Nucleus accumbens (tissue), 56 donors: ENCODE measurements at places on chromosomes 4 and X.

GRCh38 chr4:118270492-118270891 is 82.3 kb downstream of the PRSS12 start:
- DNase-seq, result no peak

DNA sequence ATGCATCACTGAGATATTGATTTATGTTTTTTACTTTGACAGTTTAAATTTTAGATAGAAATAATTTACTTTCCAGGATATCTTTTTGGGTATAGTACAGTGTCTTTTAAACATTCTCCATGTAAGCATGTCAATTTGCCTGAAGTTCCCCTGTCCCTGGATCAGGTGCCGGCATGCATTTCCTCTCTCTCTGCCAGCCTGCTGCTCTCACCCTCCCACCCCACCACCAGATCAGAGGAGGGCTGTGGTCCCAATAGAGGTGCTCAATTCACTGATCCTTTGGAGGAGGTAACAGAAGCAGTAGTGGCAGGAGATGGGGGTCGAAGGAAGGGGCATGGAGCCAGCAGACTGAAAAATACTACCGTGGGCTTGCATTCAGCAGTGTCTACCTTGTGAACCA is 28.3 kb upstream of the DSPP start:
- no peak for DNase-seq

GRCh38 chrX:39782276-39782675 is 315.5 kb downstream of the BCOR start:
- no peak for DNase-seq

- DNase-seq, result no peak
Measured at GRCh38 chr4:123640271-123640670, 243.7 kb downstream of the SPRY1 start.

DNA sequence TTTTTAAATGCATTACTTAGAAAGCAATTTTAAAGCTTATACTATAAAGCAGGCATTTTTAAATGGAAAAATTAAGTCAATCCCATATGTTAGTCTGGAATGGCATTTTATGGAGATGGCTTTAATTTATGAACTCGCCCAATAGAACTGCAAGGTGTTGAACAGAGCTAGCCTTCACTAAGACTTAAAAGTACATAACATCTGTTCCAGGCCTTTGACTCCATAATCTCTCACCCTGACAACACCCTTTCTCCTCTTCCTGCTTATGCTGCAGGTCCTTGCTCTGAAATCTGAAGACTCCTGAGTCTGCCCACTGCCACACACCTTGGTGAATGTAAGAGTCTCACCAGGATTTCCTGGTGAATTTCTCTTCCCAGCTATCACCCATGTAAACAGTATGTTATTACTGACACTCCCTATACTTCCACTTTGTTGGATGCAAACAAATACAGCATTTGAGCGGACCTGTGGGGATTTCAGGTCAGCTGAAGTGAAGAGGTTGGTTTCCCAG is 17.7 kb upstream of the SLC39A8 start:
- DNase-seq, result no peak

GRCh38 chr4:23311983-23312382 is 577.9 kb downstream of the PPARGC1A start:
- no peak for DNase-seq

- no peak for DNase-seq
Measured at GRCh38 chr4:26183017-26183416, 137.8 kb upstream of the RBPJ start.
